ENCODE measurements at places on chromosomes 7 and 10. TPM values are rescaled to one million over a fixed set of nuclear protein-coding genes. Genes with fewer than 3 reads are reported as not detected.

DNA sequence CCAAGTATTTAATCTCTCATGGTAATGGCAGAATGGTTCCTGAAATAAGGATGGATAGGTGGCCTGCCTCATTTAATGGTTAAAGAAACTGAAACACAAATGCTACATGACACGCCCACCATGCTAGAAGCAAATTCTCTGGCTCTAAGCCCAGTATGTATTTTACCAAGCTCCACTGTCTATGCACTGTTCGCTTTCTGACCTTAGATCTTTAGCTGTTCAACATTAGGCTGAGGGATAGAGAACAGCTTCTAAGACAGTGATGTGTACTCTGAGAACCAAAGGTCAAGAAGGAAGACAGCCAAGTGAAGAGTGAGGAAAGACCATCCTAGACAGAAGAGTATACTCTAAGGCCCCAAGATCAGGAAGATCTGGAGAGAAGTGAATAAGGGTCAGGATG is 26.6 kb downstream of the FAM3C start:
- H3K4me3 ChIP-seq, result no peak overlapping the region
- peaks cover 71% of the 10 kb centered on the region for H3K36me3 ChIP-seq
- H3K4me1 ChIP-seq, result peaks cover 4% of the 10 kb centered on the region
- no peak for DNase-seq
- peak overlapping the region; percentile 23 for H3K27ac ChIP-seq

DNA sequence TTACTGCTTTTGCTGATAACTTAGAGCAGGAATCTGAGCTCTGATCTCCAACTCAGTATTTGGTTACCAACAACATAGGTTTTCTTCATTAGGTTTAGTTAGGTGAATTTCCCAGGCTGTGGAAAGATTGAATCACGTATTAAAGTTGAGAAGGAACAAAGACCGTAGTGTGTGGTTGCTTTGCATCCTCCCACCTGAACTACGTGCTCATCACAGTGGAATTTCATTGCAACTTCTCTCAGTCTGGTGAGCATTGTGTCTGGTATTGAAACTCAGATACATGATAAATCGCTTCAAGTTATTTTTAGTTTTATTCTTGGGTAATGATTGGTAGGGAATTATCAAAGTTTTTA is 139.4 kb upstream of the AKR1E2 start:
- no peak for DNase-seq
- no peaks in the 10 kb centered on the region for H3K36me3 ChIP-seq
- H3K27ac ChIP-seq, result peak overlapping the region; percentile 90
- no peak overlapping the region for H3K4me3 ChIP-seq
- no peaks in the 10 kb centered on the region for H3K27me3 ChIP-seq

DNA sequence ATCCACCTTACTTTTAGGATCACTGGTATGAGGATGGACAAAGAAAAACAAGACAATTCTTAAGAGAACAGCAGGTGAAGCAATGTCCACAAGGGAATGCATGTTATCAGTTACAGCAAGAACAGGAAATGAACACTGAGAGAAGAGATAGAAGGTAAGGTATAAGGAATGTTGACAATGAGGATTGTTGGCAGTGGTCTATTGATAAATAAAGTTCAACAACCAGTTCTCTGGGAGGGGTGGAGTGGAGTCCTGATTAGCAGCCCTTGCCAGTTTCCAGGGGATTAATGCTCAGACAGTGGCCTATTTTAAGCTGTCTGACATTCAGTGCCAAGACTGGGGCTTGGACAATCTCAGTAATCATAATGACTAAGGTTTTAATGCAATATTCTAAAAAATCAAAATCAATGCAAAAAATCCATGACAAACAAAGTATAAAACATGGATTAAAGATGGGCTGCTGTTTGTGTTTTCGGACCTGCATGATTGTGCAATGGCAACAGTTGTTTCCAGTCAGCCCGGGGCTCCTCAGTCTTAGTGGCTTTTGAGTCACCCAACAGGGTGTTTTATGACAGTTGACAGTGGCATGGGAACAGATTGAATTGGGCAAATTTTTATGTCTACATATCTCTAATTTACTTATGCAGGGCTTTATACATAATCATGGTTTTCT is 13.8 kb upstream of the AKR1B1 start:
- H3K4me1 ChIP-seq, result no peaks in the 10 kb centered on the region
- H3K4me3 ChIP-seq, result no peak overlapping the region
- H3K36me3 ChIP-seq, result no peaks in the 10 kb centered on the region
- no peaks in the 10 kb centered on the region for H3K27me3 ChIP-seq
- no peak for DNase-seq

The PGAM2 gene
- 1.5 TPM for polyA plus RNA-seq

The AKR1C3 gene
- polyA plus RNA-seq, result 0.70 TPM

GRCh38 chr10:30436191-30436611 is 2.2 kb downstream of the MAP3K8 start:
- H3K4me1 ChIP-seq, result peaks cover 26% of the 10 kb centered on the region
- peak overlapping the region; percentile 33 for H3K4me3 ChIP-seq
- DNase-seq, result no peak

The INTS1 gene
- polyA plus RNA-seq, result 48.1 TPM

DNA sequence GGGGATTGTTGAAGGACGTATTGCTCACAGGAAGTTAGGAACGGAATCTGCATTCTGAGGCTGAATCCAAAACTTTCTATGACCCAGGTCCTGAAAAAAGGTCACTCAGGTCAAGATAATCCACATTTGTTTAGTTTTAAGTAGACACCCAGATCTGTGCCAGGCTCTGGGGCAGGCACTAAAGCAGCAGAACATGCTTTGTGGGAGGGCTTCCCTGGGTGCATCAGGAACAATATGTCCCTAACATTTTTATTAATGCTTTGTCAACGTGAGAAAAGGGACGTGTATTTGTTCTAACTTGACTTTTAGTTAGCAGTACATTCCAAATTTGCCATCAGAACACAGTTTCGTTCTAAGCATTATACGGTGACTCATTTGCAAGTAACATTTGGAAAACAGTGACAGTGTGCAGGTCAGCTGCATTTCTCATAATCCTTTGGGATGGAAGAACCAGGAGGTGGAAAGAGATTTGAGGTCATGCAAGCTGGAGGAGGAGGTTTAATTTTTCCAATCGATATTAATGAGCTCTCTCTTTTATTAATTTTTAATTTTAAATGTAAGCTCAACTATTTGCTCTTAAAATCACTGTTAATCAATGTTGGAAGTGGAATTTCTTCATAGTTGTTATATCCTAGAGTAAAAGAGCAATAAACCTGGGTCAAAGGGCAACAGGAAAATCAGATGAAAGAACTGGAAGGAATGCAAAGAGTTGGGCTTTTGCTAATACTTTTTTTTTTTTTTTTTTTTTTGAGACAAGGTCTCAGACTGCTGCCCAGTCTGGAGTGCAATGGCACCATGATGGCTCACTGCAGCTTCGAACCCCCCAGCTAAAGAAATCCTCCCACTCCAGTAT is 35.0 kb downstream of the TAS2R41 start:
- no peaks in the 10 kb centered on the region for H3K36me3 ChIP-seq
- H3K4me1 ChIP-seq, result peaks cover 31% of the 10 kb centered on the region
- H3K4me3 ChIP-seq, result no peak overlapping the region
- H3K27ac ChIP-seq, result peak overlapping the region; percentile 76
- no peaks in the 10 kb centered on the region for H3K27me3 ChIP-seq

DNA sequence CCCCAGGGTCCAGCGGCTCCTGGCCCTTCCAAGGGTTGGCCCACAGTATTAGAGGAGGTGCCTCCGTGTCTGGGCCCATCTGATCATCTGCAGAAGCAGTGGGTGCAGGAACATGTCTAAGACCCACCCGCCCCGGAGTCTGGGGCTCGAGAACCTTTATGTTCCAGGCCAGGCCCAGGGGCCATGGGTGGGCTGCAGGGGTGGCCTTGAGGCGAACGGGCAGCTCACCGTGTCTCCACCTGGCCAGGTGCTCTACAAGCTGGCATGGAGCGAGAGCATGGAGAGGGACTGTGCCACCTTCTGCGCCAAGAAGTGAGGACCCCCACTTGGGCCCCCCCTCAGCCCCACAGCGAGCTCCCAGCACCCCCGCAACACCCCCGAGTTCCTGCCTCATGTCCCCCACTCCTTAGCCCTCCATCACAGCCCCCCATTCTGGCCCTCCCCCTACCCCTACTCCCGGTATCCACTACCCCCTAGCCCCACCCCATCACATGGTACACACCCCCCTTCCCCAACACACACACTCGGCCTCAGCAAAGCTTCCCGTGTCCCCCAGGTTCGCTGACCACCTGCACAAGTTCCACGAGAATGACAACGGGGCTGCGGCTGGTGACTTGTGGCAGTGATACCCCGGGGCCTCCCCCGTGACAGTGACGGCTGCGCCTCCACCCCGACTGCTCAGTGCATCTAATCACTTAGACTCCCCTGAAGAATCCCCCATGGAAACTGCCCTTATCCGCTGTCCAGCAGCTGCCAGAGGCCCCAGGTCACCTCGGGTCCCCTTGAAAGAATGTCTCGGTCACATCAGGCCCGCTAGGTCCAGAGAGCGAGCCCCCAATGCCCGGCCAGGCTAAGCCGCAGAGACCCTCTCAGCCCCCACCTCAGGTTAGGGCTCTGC is 4.0 kb upstream of the SH2B2 start:
- no peak for DNase-seq
- H3K27ac ChIP-seq, result no peak overlapping the region
- no peak overlapping the region for H3K4me3 ChIP-seq
- H3K36me3 ChIP-seq, result no peaks in the 10 kb centered on the region
- H3K4me1 ChIP-seq, result peaks cover 22% of the 10 kb centered on the region

- H3K27me3 ChIP-seq, result no peaks in the 10 kb centered on the region
- peaks cover 26% of the 10 kb centered on the region for H3K36me3 ChIP-seq
- DNase-seq, result no peak
These were observed 422 bp downstream of the AP1S1 start for GRCh38 chr7:101154693-101155102.

- no peak overlapping the region for H3K4me3 ChIP-seq
- no peak for DNase-seq
- H3K4me1 ChIP-seq, result no peaks in the 10 kb centered on the region
These were observed 227.8 kb downstream of the CELF2 start for GRCh38 chr10:11245510-11245909.

The CYP51A1 gene
- polyA plus RNA-seq, result 4.3 TPM

GRCh38 chr10:73888514-73888913 is 14.2 kb upstream of the CAMK2G start:
- no peak overlapping the region for H3K4me3 ChIP-seq
- no peaks in the 10 kb centered on the region for H3K36me3 ChIP-seq
- peak overlapping the region; percentile 84 for H3K27ac ChIP-seq
- H3K4me1 ChIP-seq, result peaks cover 22% of the 10 kb centered on the region

GRCh38 chr10:70479626-70480238 is 1.2 kb downstream of the PALD1 start:
- peaks cover 36% of the 10 kb centered on the region for H3K27me3 ChIP-seq
- H3K36me3 ChIP-seq, result no peaks in the 10 kb centered on the region
- no peaks in the 10 kb centered on the region for H3K4me1 ChIP-seq
- DNase-seq, result no peak

DNA sequence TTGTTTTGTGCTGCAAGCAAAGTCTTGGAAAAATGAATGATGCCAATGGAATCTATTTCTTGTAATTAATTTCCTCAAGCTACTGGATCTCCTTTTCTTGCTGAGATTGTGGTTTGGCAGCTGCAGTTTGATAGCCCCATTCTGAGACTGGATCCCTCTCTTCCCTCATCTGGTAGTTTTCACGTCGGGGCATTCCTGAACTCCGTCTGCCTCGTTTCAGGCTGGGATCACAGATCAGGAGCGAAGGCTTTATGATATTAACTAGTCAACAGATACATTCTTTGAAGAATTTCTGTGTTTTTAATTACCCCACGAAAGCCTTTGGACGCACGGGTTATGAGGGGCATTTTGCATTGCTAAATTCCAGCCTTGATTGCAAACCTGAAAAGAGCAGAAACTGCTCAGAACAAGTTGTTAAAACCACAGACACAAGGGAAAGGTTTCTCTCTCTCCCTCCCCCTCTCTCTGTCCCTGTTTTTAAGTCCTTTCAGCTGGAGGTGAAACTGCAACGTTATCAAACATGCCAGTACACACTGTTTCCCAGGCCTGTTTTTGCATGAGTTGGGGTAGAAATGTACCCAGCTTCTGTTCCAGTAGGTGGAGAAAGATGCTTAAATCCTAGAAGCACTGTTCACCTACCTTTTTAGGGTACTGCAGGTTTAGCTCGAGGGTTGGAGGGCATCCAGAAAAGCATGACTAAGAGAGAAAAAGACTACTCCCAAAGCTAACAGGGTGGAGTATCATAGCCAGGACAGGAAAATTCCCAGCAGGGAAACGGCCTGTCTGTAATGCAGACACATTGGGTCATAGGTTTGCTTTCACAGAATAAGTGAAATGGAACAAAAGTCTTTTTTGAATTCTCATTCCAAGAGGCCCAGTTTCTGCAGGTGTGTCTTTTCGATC is 124.3 kb downstream of the CUX1 start:
- peak overlapping the region; percentile 75 for H3K27ac ChIP-seq
- DNase-seq, result no peak
- no peaks in the 10 kb centered on the region for H3K27me3 ChIP-seq
- H3K36me3 ChIP-seq, result no peaks in the 10 kb centered on the region
- H3K4me3 ChIP-seq, result peak overlapping the region; percentile 11

The HKDC1 gene
- 0.06 TPM for polyA plus RNA-seq

The TMEM270 gene
- polyA plus RNA-seq, result 0.71 TPM

The IFIT2 gene
- polyA plus RNA-seq, result 1.2 TPM

DNA sequence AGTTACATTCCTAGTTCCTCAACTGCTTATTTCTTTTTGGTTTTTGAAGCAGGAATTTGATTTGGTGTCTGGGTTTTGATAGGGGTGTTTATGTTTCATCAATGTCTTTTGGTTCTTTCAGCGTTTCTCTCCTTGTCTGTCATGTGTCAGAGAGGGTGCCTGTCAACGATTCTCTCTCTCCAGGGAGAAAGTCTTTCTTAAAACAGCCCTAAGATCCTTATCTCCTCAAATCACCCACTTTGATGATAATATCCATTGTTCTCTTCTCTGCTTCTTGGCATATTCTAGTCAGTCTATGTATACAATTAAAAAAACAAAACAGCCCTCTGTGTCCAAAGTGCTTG is 77.2 kb downstream of the TCF7L2 start:
- H3K27me3 ChIP-seq, result no peaks in the 10 kb centered on the region
- no peak overlapping the region for H3K27ac ChIP-seq

DNA sequence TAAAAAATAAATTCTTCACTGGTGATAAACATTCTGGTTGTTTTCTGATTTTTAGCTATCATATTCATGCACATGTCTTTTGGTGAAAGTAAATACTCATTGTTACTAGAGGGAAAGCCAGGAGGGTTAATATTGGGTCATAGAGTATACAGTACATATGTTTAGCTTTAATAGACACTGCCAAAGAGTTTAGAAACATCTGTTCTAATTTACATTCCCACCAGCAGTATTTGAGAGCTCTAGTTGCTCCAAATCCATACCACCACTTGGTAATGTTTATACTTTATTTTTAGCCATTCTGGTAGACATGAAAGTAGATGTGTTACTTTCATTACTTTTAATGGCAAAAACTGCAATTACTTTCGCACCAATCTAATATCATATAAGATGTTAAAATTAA is 108.8 kb downstream of the MKX start:
- H3K4me3 ChIP-seq, result no peak overlapping the region
- H3K36me3 ChIP-seq, result no peaks in the 10 kb centered on the region
- no peaks in the 10 kb centered on the region for H3K4me1 ChIP-seq
- DNase-seq, result no peak

- H3K4me3 ChIP-seq, result peak within 1 kb of the TSS; percentile 74
- H3K4me1 ChIP-seq, result peaks cover 2% of the 10 kb centered on the region
- H3K27me3 ChIP-seq, result no peaks in the 10 kb centered on the region
- DNase-seq, result peak; percentile 72
These were observed at the start of gene FGFBP3 for GRCh38 chr10:91909117-91909677. Gene FGFBP3 (minus strand): TSS chr10:91909486. CDS start chr10:91908969, 517 bp downstream.
